ENCODE measurements at places on chromosomes 7 and 10. TPM values are rescaled to one million over a fixed set of nuclear protein-coding genes. Genes with fewer than 3 reads are reported as not detected.

GRCh38 chr7:47553309-47553708 is 28.6 kb downstream of the TNS3 start:
- no peak for DNase-seq
- no peaks in the 10 kb centered on the region for H3K27me3 ChIP-seq
- H3K36me3 ChIP-seq, result no peaks in the 10 kb centered on the region
- H3K27ac ChIP-seq, result no peak overlapping the region
- H3K4me1 ChIP-seq, result no peaks in the 10 kb centered on the region

DNA sequence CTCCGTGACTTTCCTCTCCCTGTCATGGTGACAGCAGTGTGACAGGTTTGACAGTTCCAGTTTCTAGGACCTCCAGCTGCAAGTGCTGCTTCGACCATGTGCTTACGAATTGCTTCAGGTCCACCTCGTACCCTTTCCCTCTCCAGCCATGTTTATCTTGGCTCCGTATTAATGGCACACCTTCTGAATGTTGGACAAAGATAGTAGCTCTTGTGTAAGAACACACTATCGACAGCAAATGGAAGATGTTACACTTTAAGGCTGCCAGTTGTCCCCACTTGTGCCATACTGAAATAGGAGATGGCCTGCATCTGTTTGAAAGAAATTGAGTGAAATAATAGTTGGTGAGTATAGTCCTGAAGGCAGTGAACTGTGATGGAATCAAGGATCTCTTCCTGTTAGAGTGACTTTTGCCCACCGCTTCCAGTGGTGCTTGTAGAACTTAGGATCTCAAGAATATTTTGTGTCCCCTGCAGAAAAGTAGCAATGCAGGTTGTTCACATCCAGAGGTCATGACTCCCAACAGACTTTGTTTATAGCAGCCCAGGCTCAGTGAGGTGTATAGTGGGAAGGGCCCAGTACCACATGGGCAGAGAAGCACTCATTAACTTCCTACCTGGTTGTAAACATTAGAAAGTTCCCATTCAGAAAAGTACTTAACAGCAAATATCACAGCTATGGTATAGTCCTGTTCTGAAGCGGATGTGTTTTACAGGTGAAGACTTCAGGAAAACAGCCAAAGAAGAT is 629.7 kb upstream of the GALNT17 start:
- H3K4me1 ChIP-seq, result no peaks in the 10 kb centered on the region
- no peak overlapping the region for H3K27ac ChIP-seq
- no peaks in the 10 kb centered on the region for H3K27me3 ChIP-seq
- H3K4me3 ChIP-seq, result no peak overlapping the region

DNA sequence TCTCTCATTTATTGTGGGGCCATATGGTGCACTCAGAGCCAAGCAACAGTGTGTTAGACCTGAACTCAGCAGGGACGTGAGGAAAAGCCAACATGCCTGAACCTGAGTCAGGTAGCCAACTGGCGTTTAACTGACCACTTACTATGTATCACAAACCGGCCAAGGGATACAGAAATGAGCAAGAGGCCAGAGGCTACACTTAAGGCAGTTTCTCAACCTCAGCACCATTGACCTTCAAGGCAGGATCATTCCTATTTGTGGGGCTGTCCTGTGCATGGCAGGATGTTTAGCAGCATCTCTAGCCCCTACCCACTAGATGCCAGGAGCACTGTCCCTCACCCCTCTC is 103.5 kb upstream of the NANOS1 start:
- no peak for DNase-seq
- H3K36me3 ChIP-seq, result no peaks in the 10 kb centered on the region
- no peak overlapping the region for H3K27ac ChIP-seq
- H3K4me1 ChIP-seq, result no peaks in the 10 kb centered on the region

GRCh38 chr10:123021517-123021916 is 12.7 kb downstream of the ACADSB start:
- no peaks in the 10 kb centered on the region for H3K27me3 ChIP-seq
- no peak for DNase-seq
- H3K27ac ChIP-seq, result no peak overlapping the region
- no peak overlapping the region for H3K4me3 ChIP-seq
- H3K36me3 ChIP-seq, result no peaks in the 10 kb centered on the region

DNA sequence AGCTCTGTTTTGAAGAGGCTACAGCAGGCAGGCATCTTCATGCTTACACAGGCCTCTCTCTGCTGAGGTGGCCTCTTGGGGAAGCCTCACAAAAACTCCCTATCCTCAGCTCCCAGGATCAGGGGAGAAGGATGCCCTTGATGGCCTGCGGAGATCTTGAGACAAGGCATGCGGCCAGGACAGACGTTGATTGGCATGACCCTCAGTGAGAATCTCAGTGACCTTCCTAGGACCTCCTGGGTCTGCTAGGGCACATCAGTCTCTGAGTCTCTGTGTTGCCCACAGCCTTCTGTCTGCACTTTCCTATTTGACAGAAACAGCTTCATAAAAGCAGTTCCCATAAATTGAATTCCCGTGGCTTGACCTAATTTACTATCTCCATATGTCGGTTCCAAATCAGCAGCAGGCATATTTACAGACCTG is 1005.8 kb upstream of the C7orf33 start:
- no peak overlapping the region for H3K27ac ChIP-seq
- no peak for DNase-seq
- H3K4me3 ChIP-seq, result no peak overlapping the region
- no peaks in the 10 kb centered on the region for H3K4me1 ChIP-seq
- H3K36me3 ChIP-seq, result no peaks in the 10 kb centered on the region

DNA sequence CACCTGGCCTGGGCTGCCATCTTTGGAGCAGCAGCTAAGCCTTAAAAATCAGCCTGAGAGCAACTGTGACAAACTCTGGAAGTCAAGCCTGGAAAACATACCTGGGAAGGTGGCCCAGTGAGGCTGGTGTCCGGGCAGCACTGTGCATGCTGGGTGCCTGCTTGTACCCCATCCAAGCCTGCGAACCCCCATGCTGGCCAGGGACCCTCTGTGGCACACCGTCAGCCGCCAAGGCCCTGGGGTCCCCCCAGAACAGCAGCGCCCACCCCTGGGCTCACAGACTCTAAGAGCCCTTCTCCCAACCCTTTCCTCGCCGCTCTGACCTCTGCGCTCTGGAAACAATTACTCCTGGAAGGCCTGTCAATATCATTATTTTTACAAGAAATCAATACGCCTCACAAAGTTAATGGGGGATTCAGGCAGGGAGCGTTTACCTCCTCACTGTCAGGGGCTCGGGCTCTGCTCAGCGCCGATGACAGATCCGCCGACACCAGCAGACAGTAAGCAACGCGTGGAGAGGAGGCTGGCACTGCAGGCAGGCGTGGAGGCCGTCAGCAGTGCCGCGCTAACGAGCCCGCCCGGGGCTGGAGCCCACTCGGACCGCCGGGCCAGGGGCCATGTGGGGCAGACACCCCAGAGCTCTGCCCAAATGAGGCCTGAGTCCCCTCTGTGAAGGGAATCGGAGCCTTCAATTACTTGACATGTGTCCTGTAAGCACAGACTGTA is 54.4 kb downstream of the EBF3 start:
- H3K36me3 ChIP-seq, result no peaks in the 10 kb centered on the region
- peak; percentile 31 for DNase-seq
- no peak overlapping the region for H3K27ac ChIP-seq
- no peaks in the 10 kb centered on the region for H3K27me3 ChIP-seq
- H3K4me3 ChIP-seq, result no peak overlapping the region

DNA sequence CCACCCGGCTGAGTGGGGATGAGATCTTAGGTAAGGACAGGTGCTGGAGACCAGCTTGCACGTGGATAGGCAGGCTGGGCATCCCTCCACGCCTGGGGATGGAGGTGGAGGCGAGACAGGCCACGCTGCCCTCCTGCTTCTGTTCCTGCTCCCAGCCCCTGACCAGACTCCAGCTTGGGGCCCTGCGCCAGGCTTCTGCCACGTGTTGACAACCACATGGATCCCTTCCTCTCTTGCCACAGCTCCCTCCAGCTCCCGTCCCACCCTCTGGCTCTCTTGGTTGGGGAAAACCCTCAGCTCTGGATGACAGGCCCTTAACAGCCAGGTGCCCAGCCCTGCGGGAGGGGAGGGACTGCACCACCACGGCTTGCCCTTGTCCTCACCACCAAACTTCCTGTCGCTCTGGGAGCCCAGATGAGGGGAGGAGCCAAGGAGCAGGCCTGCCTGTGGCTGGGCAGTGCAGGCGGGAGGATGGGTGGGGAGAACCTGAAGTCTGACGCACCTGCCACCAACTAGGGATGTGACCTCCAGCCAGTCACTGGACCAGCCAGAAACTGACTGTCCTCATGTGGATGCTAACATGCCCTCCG is 36.0 kb downstream of the KCNH2 start:
- no peak overlapping the region for H3K27ac ChIP-seq
- H3K36me3 ChIP-seq, result no peaks in the 10 kb centered on the region
- no peak overlapping the region for H3K4me3 ChIP-seq
- DNase-seq, result no peak
- no peaks in the 10 kb centered on the region for H3K4me1 ChIP-seq

GRCh38 chr7:152989889-152990380 is 230.4 kb downstream of the ACTR3B start:
- no peaks in the 10 kb centered on the region for H3K4me1 ChIP-seq
- no peaks in the 10 kb centered on the region for H3K27me3 ChIP-seq
- no peak overlapping the region for H3K4me3 ChIP-seq
- no peaks in the 10 kb centered on the region for H3K36me3 ChIP-seq
- no peak for DNase-seq

GRCh38 chr7:23469961-23470250 is 385 bp downstream of the IGF2BP3 start:
- H3K4me1 ChIP-seq, result peaks cover 13% of the 10 kb centered on the region
- DNase-seq, result no peak
- no peak overlapping the region for H3K27ac ChIP-seq
- peaks cover 28% of the 10 kb centered on the region for H3K27me3 ChIP-seq

GRCh38 chr10:90112681-90113080 is 411.3 kb downstream of the KIF20B start:
- DNase-seq, result no peak
- H3K27ac ChIP-seq, result no peak overlapping the region
- no peaks in the 10 kb centered on the region for H3K4me1 ChIP-seq
- no peaks in the 10 kb centered on the region for H3K27me3 ChIP-seq
- H3K36me3 ChIP-seq, result no peaks in the 10 kb centered on the region

The ARMC3 gene
- 0.33 TPM for total RNA-seq

The TEX47 gene
- not detected for total RNA-seq

The AKR1C4 gene
- not detected for total RNA-seq

The CUBN gene
- total RNA-seq, result 5.7 TPM

The NUPR2 gene
- not detected for total RNA-seq

Data from breast epithelium (tissue), 4 donors.